Breast epithelium (tissue), 4 donors: ENCODE measurements at places on chromosomes 12 and 14. TPM values are rescaled to one million over a fixed set of nuclear protein-coding genes. Genes with fewer than 3 reads are reported as not detected.
A peak's percentile ranks its signal among the peaks of the same experiment; 100 is the strongest.

FSCB gene
- total RNA-seq, result not detected

- H3K27me3 ChIP-seq, result no peaks in the 10 kb centered on the region
- no peaks in the 10 kb centered on the region for H3K36me3 ChIP-seq
- no peak overlapping the region for H3K4me3 ChIP-seq
- H3K27ac ChIP-seq, result no peak overlapping the region
These were observed 165.9 kb upstream of the AMIGO2 start for GRCh38 chr12:47245623-47246022.

DBX2 gene
- total RNA-seq, result 0.33 TPM

DNA sequence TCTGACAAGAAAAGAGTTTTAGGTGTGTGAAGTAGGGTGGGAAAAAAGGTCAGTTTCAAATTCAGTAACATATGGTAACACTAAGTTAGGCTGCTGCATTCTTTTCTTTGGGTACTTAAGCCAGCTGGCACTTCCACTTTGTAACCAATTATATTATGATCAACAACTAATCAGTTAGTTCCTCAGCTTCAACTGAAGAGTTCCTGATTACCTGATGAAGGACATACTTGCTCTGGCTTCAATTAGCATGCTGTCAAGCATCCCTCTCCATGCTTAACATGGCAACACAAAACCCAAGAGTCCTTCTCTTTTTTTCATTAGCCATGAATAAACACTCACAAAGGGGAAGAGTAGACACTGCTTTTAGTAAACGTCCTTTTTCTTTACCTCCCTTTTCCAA is 6.8 kb upstream of the KANSL2 start:
- no peaks in the 10 kb centered on the region for H3K27me3 ChIP-seq
- H3K4me3 ChIP-seq, result no peak overlapping the region
- no peak overlapping the region for H3K27ac ChIP-seq
- DNase-seq, result no peak
- H3K36me3 ChIP-seq, result peaks cover 16% of the 10 kb centered on the region

GRCh38 chr12:97368462-97369163 is 94.0 kb upstream of the RMST start:
- H3K27me3 ChIP-seq, result no peaks in the 10 kb centered on the region
- no peak overlapping the region for H3K27ac ChIP-seq
- H3K36me3 ChIP-seq, result no peaks in the 10 kb centered on the region
- no peak for DNase-seq
- no peak overlapping the region for H3K4me3 ChIP-seq

GRCh38 chr14:22915886-22916521 is 2.9 kb downstream of the RBM23 start:
- H3K4me1 ChIP-seq, result no peaks in the 10 kb centered on the region
- H3K27me3 ChIP-seq, result no peaks in the 10 kb centered on the region
- H3K4me3 ChIP-seq, result no peak overlapping the region

- H3K27ac ChIP-seq, result no peak overlapping the region
- H3K36me3 ChIP-seq, result no peaks in the 10 kb centered on the region
- no peak for DNase-seq
- no peak overlapping the region for H3K4me3 ChIP-seq
- no peaks in the 10 kb centered on the region for H3K27me3 ChIP-seq
These were observed 129.5 kb downstream of the DAAM1 start for GRCh38 chr14:59317798-59318505.

- no peaks in the 10 kb centered on the region for H3K4me1 ChIP-seq
- no peaks in the 10 kb centered on the region for H3K36me3 ChIP-seq
- no peak overlapping the region for H3K4me3 ChIP-seq
- H3K27me3 ChIP-seq, result no peaks in the 10 kb centered on the region
These were observed 27.5 kb upstream of the MDM1 start for GRCh38 chr12:68359674-68360073.

DNA sequence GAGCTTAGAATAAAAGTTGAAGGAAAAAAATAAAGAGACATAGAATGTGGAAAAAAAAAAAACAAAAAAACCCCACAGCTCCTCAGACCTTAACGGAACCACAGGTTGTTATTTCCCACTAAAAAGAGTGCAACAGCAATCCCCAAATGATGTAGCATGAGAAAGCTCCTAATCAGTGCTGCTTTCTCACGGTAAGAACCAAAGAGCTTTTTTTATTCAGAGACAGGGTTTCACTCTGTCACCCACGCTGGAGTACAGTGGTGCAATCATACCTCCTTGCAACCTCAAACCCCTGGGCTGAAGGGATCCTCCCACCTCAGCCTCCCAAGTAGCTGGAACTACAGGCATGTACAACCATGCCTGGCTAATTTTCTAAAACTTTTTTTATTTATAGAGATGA is 13.3 kb downstream of the NDUFA12 start:
- DNase-seq, result no peak
- H3K36me3 ChIP-seq, result no peaks in the 10 kb centered on the region
- no peak overlapping the region for H3K27ac ChIP-seq
- H3K27me3 ChIP-seq, result no peaks in the 10 kb centered on the region
- H3K4me3 ChIP-seq, result no peak overlapping the region

- no peaks in the 10 kb centered on the region for H3K36me3 ChIP-seq
- H3K4me3 ChIP-seq, result no peak overlapping the region
- no peaks in the 10 kb centered on the region for H3K27me3 ChIP-seq
- H3K27ac ChIP-seq, result peak overlapping the region; percentile 10
- DNase-seq, result no peak
These were observed 11.7 kb downstream of the KDM2B start for GRCh38 chr12:121568971-121569751.

- H3K36me3 ChIP-seq, result no peaks in the 10 kb centered on the region
- no peaks in the 10 kb centered on the region for H3K4me1 ChIP-seq
- H3K27me3 ChIP-seq, result no peaks in the 10 kb centered on the region
- H3K27ac ChIP-seq, result no peak overlapping the region
- no peak for DNase-seq
- no peak overlapping the region for H3K4me3 ChIP-seq
These were observed 378.0 kb downstream of the FOXG1 start for GRCh38 chr14:29144621-29145020.

DNA sequence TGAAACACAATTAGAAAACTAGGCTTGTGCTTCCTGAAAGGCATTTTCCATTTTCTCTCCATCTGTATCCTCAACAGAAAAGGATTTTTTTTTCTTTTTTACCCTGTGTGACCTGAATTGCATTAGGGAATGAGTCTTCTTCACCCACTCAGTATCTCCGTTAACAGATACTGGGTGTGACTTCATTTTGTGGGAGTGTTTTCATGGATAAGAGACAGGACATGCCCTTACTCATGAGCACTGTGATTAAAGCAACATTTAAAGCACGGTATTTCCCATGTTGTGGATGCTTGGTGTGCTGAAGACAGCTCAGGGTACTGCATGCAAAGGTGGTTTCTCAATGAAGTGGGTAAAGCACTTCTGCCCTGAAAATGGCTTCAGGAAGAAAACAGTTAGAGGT is 1397.3 kb upstream of the TMEM132C start:
- H3K4me3 ChIP-seq, result no peak overlapping the region
- no peaks in the 10 kb centered on the region for H3K36me3 ChIP-seq

- no peaks in the 10 kb centered on the region for H3K36me3 ChIP-seq
- H3K27me3 ChIP-seq, result no peaks in the 10 kb centered on the region
- DNase-seq, result no peak
- H3K27ac ChIP-seq, result no peak overlapping the region
These were observed 2.1 kb downstream of the SCAF11 start for GRCh38 chr12:45988264-45988663.

DNA sequence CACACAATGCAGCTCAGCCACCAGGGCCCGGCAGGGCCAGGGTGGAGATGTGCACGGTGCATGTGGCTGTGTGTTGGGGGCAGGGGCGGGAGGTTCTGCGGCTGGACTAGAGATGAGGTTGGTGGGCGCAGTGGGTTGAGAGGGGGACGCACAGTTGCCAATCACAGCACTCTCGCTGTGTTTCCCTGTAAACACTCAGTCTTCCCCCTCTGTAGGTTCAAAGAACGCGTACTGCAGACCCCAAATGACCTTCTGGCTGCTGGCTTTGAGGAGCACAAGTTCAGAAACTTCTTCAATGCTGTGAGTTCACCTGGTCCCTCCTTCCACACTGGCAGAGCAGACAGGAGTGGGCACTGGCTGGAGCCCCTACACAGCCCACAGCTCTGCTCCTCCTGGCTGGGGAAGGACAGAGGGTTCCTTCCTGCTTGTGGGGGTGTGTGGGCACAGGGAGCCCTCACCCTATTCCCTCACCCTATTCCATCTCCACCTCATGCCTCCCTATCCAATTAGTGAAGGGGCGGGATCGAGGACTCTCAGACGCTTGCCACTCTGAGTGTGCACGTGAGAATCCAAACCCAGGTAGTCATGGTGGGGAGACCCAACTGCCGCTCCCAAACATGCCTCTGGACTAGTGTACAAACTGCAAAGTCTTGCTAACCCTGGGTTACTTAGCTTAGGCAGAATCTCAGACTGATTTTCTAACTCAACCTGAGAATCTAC is 17.8 kb downstream of the OTUB2 start:
- no peak overlapping the region for H3K27ac ChIP-seq
- DNase-seq, result no peak

SMIM41 gene
- total RNA-seq, result not detected

HNRNPC gene
- 386 TPM for total RNA-seq

- no peak overlapping the region for H3K27ac ChIP-seq
- H3K27me3 ChIP-seq, result no peaks in the 10 kb centered on the region
- H3K36me3 ChIP-seq, result no peaks in the 10 kb centered on the region
- no peak for DNase-seq
These were observed 50.2 kb downstream of the EGLN3 start for GRCh38 chr14:33900706-33901105.
